Mucosa of gallbladder (tissue), 1 donor: ENCODE measurements at places on chromosomes 12 and 14. TPM values are rescaled to one million over a fixed set of nuclear protein-coding genes. Genes with fewer than 3 reads are reported as not detected.
A peak's percentile ranks its signal among the peaks of the same experiment; 100 is the strongest.

Gene TESPA1
- 4.1 TPM for total RNA-seq

Gene ABCD2
- 0.63 TPM for total RNA-seq

Gene GPRC5D
- not detected for total RNA-seq

Gene SIX4
- 2.5 TPM for total RNA-seq

Gene RNASE1
- 609 TPM for total RNA-seq

GRCh38 chr14:94051115-94051514 is 25.0 kb downstream of the OTUB2 start:
- DNase-seq, result peak; percentile 48

- DNase-seq, result no peak
Observed at GRCh38 chr14:64340560-64341196, 46.5 kb upstream of the ESR2 start.

GRCh38 chr14:72881543-72881942 is 12.4 kb downstream of the DPF3 start:
- no peak for DNase-seq

- no peak for DNase-seq
Observed at GRCh38 chr12:21933656-21934055, 7.6 kb downstream of the ABCC9 start.

DNA sequence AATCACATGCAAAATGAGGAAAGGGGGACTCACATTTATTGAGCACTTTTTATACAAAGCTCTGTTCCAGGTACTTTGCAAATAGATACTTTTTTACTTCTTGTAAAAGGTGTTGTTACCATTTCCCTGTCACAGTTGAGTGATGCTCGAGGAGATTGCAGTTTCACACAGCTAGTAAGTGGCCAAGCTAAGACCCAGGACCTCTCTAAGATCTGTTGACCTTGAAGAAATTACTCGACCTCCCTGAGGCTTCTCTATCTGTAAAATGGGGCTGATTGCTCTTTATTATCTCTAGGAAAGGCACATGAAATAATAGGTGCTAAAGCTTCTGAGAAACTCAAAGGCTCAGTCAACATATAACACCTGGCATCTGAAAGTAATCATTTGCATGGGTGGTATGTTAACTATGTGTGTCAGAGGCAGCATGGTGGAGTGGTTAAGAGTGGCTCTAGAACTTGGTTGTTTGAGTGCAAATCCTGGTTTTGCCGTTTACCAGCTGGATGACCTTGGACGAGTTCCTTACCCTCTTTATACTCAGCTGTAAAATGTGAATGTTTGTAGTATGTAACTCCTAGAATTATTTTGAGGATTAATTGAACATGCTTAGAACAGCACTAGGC is 41.5 kb downstream of the IFT81 start:
- DNase-seq, result no peak

DNA sequence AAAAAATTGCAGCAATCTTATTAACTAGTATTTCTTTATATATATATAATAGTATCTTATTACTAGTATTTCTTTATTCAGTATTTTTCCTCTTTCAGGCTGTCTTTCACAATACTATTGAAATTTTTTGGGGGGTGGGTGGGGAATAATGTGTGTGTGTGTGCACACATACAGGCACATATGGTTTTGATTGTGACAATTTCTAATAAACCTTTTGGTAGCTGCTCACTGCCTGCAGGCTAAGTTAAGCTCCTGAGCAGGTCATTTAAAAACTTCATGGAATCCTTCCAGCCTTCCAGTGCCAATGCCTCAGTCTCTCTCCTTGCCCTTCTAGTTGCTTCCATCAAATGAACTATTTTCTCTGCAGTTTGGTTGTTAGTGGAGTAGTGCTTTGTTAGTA is 490.1 kb downstream of the PCNX1 start:
- DNase-seq, result no peak

DNA sequence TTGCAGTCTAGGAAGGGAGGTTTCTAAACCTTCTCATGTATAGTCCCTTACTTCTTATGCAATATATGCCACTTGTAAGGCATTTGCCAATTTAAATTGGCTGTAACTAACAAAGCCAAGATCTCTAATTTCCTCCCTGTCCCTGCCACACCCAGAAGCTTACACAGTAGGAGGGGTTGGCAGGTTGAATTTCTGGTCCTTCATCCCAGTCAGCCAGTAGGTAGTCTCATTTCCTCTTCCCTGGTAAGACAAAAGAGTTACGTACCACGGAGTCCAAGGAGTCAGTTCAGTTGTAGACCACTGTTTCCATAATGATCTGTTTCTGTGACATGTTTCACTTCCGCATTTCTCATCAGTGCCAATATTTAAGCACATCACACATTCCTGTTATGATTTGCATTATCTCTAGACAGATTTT is 47.0 kb upstream of the PLBD1 start:
- DNase-seq, result peak; percentile 34

GRCh38 chr12:31306866-31307265 is 19.1 kb downstream of the SINHCAF start:
- DNase-seq, result no peak

GRCh38 chr12:114686773-114687500 is 3.0 kb upstream of the TBX3 start:
- no peak for DNase-seq

GRCh38 chr14:77053046-77053841 is 24.7 kb upstream of the IRF2BPL start:
- DNase-seq, result peak; percentile 63

GRCh38 chr12:46919666-46920400 is 94.0 kb upstream of the SLC38A4 start:
- DNase-seq, result no peak

- peak; percentile 21 for DNase-seq
Observed at GRCh38 chr12:75814851-75815754, 216.5 kb downstream of the PHLDA1 start.

GRCh38 chr12:121709478-121709961 is 3.0 kb upstream of the TMEM120B start:
- DNase-seq, result no peak

GRCh38 chr12:122799641-122800243 is 25.4 kb downstream of the CCDC62 start:
- DNase-seq, result no peak

GRCh38 chr12:6953442-6954315 is 2.5 kb downstream of the PTPN6 start:
- peak; percentile 59 for DNase-seq

DNA sequence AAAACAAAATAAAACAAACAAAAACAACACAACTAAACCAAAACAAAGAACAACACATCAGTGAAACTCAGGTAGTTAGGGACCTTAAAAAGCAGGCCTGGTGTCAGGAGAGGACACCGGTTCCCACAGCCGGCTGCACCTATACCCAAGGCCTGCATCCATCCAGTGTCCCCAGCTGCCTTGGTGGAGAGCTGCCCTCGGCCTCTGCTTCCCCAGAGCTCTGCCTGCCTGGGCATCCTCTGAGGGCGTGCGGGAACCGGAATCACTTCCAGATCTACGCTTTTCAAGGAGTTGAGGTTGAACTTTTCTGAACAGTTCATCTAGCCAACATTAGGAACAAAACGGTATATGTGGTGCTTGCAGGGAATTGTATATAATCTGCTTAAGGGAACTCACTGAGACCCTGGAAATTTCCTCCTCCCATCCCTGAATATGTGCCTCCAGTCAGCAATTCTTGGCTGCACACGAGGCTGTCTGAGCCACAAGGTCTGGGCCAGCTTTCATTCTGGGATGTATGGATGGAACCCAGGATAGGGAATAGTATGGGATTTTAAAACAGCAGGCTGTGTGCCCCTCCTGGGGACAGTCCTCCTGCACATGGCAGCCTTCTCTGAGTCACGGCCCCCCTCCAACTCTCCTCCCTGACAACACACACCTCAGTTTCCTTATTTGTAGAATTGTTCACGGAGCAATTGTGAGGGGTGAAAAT is 319.0 kb upstream of the RTL1 start:
- no peak for DNase-seq

DNA sequence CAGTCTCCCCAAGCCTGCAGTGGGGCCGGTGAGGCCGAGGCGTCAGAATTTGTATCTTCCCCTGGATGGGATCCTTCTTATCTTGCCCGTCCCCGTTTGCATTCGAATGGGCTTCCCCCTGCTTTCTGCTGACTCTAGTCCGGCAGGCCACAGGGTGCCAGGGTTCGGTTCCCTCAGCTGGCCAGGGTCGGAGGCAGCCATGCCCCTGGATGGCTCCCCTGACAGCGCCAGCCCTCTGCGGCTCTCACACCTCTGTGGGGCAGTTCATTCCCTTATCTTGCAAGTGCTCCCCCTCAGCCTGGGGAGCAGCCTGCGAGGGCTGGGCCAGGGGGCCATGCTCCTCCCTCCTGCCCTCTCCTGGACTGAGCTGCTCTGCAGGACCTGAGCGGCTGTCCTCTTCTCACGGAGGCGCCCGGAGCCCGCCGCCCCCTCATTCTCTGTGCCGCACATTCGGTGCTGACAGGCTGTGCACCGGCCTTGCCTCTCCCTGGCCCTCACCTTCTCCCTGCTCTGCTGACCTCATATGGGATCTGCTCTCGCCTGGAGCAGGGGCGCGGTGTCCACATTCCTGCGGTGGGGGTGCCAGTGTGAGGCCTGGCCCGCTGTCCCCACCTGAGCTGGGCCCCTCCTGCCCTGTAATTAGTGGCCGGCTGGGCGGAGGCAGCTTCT is 32.8 kb downstream of the KIF26A start:
- no peak for DNase-seq

DNA sequence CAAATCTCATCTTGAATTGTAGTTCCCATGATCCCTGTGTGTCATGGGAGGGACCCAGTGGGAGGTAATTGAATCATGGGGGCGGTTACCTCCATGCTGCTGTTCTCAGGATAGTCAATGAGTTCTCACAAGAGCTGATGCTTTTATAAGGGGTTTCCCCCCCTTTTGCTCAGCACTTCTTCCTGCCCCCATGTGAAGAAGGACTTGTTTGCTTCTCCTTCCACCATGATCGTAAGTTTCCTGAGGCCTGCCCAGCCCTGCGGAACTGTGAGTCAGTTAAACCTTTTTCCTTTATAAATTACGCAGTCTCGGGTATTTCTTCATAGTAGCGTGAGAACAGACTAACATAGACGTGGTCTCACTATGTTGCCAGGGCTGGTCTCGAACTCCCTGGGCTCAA is 56.1 kb upstream of the EIF5 start:
- no peak for DNase-seq

- DNase-seq, result no peak
Observed at GRCh38 chr12:47714826-47715386, 9.1 kb upstream of the RPAP3 start.

- no peak for DNase-seq
Observed at GRCh38 chr12:94900496-94900895, 103.0 kb downstream of the NDUFA12 start.

GRCh38 chr14:78367355-78367754 is 197.2 kb downstream of the NRXN3 start:
- DNase-seq, result no peak

- no peak for DNase-seq
Observed at GRCh38 chr14:51692646-51693045, 40.9 kb downstream of the FRMD6 start.

GRCh38 chr12:10590966-10591365 is 22.4 kb downstream of the MAGOHB start:
- no peak for DNase-seq
